ENCODE measurements at places on chromosomes 4 and X.

DNA sequence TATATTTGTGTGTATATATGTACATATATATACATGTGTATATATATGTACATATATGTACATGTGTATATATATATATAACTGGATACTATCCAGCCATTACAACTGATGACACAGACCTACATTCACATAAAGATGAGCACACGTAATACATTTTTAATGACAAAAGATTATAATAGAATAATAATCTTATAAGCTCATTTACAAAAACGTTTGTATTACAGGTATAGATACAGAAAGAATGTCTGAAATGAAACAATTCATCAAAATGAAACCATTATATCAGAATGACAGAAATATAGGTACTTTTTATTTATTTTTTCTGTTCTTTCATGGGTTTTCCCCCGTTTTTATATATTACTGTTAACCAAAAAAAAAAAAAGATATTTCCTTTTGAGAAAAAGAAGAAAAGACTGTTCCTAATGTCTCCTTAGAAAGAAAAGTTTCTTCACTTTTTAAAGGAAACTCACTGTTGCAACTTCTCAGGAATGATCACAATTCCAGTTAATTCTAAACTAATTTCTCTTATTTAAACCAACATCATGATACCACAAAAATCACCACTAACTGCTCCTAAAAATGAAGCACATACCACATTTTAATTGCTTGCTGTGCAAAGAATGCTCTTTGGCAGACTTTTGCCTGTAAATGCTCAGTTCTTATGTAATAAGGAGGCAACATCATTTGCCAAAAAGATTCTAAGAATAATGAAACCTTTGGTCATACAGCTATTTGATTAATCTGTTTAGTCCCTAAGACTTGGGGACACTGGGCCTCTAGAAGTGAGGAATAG, 18.9 kb downstream of the LEF1 start:
- no peak for DNase-seq

DNA sequence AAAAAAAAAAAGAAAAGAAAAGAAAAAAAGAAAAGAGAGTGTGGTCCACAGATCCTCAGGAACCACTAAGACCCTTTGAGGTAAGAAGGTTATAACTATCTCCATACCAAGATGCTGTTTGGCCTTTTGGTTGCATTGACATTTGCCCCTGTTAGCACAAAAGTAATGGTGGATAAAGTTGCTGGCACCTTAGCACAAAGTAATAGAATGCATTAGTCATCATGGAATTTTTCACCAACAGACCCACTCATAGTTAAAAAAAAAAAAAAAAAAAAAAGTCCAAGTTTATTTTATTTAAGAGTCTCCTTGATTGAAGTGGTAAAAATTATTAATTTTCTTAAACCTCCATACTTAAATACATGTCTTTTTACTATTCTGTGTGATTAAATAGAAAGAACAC, 78.4 kb upstream of the RBPJ start:
- DNase-seq, result no peak

DNA sequence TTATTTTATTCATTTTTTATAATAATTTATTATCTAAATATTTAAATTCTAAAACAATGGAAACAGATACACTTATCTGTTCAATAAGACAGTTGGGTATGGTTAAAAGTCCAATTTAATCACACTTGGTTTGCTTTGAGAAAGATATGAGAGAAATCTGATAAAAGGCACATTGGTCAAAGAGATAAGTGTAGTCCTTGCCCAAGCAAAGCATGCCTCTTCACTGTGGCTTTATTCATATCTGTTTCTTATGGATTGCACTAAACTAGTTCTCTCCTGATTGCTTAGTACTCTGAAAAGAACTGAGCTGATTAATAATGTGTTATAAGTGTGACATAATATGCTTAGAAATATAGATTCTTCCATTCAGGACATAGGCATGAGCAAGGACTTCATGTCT, 39.8 kb downstream of the CXCL1 start:
- no peak for DNase-seq

- DNase-seq, result no peak
Observed at GRCh38 chr4:7787067-7787466, 152.6 kb downstream of the AFAP1 start.

- no peak for DNase-seq
Observed at GRCh38 chr4:56434599-56435139, 746 bp downstream of the PPAT start.

DNA sequence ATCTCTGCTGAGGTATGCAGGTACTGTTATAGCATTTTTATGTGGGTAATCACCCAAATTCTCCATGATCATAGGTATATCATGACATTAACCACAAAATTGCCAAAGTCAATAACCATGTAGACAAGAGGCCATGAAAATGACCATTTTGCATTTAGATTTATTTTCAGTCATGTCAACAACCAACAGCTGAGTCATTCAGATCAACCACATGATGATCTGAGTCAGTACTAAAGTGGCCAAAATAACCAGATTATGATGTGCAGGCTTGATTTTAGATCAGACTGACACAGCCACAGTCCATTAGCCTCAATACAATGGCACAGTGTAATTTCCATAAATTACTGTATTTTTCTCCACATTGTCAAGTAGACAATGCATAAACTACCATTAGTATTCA, 240.5 kb downstream of the GRIA3 start:
- no peak for DNase-seq

DNA sequence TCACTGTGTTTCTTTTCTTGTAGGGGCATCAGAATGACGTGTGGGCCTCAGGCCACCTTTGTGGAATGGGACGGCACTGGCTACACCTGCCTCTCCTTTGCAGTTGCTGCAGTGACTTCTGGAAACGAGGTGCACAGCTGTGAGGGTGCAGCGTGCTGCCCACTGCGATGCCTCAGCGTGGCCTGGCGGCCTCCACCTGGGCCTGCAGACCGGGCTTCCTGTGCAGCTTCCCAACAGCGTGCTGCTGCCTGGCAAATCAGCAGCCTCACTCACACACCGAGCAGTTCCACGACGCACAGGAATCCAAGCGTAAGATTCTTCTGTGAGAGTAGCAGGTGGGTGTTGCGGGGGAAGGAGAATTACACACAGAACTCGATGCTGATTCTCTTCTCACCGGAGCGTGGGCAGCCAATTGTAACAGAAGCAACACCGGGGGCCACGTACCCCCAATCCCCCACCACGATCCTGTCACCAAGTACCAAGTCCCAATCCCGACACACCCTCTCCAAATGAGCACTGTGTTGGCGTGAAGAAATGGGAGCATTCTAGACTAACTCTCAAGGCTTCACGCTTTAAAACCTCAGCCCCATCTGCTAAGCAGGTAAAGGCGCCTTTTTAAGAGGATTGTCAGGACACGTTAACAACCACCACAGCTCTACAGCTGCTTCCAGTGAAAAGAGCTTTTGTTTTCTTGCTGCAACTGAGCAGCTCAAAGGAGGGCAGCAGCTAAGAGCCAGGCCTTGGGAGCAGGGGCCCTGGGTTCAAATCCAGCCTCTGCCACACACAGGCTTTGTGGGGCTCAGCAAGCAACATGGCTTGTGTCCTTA, 16.9 kb downstream of the WDR1 start:
- DNase-seq, result peak; percentile 38

GRCh38 chr4:153748378-153748777, 11.4 kb downstream of the RNF175 start:
- no peak for DNase-seq

GRCh38 chr4:26842911-26843310, 17.7 kb upstream of the STIM2 start:
- no peak for DNase-seq

DNA sequence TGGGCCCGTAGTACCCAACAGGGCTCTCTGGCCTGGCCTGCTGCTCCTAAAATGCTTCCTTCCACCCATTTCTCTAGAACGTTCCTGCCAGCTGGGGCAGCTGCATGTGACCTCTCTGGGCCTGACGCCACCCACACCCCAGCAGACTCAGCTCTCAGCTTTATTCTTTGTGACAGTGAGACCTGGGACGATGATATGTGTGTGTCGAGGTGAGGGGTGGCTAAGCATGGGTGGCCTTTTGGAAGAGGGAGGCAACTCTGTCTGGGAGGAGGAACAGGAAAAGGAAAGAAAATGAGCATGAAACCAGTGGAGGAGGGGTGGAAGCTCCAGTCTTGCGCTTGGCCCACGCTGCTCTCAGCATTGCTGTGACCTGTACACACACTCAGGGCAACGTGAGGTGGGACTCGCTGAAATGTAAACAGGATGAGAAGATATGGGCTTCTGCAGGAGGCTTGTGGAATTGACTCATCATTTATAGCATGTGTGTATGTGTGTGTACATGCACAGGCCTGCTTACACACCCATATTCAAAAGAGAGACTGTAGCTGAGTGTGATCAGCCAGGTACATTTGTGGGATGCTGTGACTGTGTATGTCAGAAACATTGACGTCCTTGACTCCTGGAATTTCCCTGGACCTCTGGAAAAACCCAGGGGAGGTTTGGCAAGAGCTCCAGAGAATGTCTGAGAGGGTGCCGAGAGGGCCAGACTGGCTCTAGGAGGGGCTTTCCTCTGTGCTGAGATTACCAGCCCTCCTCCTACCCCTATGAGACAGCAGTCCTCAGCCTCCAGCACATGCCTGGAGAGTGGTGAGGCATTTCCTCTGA, 137.9 kb downstream of the PJA1 start:
- no peak for DNase-seq

DNA sequence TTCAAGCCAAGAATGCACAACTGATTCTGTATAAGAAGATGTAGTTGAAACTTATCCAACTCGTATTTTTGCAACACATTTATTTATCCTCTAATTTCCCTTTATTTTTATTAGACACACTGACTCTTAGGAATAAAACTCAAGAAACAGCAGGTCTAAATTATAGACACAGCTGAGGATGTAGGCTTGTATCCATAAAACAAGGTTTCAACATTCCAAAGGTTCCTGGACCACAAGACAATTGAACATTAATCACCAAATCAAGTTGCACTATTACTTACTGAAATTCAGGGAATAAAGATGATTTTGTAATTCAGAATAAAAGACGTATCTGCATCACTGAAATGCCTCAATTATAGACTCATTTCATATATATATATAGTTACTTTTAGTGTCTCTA, 683.5 kb upstream of the GRIA3 start:
- no peak for DNase-seq

DNA sequence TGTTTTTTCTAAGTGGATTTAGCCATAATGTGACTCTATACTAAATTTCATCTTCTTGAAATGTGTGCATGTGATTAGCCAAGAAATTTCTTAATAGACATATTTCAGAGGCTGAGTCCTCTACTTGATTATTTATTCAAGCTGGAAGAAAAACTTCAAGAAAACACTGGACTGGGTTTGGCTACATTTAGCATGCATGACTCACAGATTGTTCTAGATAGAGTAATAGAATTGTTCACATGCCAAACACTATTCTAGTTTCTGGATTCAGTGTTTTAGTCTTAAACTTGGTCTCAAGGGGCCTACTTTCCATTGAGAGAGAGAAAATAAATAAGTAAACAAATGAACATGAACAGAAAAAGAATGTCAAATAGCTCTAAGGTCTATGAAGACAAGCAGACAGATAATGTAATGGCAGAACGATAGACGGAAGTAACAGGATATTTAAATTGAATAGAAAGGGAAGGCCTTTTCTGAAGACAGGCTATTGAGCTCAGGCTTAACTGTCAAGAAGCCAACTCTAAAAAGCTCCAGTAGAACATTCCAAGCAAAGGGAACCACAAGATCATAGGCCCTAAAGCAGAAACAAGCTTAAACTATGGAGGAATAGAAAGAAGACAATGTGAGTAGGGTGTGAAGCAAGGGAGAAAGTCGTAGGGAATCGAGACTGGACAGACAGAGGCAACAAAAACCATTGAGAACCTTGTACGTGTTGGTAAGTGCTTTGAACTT, 104.6 kb downstream of the TMEM144 start:
- DNase-seq, result no peak

DNA sequence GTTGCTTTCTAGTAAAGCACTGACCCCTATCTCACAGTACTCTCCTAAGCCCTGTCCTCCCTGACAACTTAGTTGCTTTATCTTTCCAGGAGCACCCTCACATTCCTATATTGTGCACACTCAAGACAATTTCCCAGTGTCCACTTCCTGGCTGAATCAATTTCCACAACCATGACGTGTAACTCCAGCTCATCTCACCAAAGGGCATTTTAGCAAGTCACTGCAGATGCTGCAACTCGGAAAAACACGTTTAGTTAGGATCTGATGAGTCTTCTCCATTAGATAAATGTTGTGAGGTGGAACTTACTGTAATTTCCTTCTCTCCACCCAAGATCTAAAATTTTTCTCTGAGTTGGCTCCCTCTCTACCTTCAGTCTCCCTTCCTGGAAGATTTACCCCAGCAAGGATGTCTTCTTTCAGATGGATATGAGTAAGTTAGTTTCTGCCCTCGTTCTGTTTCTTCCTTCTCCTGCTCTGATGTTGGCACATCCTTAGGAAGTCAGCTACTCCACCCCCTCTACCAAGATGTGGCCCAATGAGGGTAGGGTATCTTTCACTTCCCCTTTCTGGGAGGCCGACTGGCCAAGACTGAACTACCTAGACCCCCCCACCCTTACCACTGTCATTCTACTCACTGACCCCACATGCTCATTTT, 28.8 kb upstream of the IL13RA1 start:
- no peak for DNase-seq

DNA sequence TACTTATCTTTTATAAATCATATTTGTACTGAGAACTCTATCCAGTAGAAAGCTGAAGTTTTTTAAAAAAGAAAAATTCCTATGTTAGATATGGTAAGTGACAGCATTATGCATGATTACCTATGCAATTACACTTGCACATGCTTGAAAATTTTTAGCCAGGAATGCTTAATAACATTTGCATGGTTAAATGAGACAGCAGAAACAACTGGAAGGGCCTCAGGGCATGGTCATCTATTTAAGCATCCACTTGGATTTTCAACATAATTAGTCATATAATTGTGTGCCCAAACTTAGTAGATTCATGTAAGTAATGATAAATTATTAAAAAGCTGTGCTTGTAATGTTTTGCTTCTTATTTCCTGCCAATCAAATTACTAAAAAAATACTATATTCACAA, 151.9 kb downstream of the TTC29 start:
- no peak for DNase-seq

DNA sequence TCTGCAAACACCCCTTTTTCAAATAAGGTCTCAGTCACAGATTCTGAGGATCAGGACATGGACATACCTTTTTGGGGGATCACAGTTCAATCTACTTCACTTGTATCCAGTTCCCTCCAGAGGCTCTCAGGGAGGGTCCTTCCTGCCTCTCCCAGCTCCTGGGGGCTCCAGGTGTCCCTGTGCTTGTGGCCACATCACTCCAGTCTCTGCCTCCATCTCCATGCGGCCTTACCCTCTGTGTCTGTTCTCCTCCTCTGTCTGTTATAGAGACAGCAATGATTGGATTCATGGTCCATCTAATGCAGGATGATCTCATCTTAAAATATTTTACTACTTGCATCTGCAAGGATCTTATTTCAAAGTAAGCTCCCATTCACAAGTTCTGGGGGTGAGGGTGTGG, 269.6 kb downstream of the ASMT start:
- no peak for DNase-seq

Data from activated T-cell treated with anti-CD3 and anti-CD28 coated beads, Interleukin-2, amount 50 U/mL, for 4 hours (primary cell).